ENCODE measurements at places on chromosomes 7 and 10.

- no peak for DNase-seq
These were observed 17.7 kb downstream of the GATA3 start for GRCh38 chr10:8072211-8072610.

DNA sequence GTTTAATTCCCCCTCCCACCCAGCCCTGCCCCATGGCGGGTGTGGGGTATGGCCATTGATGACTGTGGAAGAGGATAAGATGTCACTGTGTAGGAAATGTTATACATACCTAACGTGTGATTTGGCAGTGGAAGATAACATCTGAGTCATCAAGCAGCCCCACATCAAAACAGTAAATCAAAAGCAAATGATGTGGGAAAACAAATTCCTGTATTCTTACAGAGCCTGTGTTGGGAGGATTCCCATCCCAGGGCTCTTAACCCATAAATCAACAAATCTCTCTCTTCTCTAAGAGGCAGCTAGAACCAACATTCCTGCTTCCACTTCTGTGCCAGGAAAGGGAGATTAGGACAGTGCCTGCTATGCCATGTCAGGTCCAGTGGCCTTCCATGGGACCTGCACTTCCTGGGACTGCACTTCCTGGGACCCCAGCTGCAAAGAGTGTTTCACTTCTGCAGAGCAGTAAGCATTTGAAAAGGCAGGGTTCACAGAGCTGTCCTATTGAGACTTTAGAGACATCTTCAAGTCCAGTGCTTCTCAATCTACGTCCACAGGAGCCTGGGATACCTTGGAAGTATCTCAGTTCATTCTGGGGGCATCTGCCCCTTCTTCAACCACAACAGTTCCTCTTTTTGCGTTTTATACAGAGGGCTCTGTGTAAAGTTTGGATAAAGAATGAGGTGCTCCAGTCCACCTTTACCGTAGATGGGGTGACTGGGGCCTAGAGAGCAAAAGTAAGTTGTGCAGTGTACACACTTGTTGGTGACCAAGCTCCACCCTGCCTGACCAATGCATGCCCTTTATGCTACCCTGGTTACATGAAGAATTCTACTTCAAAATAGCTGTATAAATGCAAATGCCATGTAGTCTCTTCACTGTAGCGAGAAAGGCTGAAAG, 45.7 kb downstream of the ATXN7L1 start:
- no peak for DNase-seq

DNA sequence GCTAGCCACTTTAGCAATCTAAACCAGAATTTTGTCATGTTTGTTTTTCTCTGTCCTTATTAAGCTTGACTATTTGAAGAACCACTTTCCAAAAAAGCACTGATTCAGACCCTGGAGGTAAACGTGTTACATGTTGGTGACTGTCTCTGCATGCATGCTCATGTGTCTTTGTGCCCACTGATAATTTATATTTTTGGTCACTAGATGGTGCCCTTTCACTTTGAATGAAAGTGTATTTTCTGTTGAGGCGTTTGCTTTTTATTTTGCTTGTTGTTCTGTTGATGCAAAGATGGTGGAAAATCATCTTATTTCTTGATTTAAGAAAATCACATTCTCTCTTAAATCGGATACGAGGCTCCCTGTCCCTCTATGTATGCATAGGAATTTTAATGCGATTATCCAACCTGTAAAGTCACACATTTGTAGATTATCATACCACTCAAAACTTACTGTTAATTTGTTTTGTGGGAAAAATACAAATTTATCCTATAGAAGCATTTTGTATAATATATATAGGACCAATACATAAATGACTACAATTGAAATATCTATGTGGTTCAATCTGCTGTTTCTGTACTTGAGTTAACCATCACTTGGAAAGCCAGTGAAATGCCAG, 269.3 kb downstream of the BICC1 start:
- no peak for DNase-seq

DNA sequence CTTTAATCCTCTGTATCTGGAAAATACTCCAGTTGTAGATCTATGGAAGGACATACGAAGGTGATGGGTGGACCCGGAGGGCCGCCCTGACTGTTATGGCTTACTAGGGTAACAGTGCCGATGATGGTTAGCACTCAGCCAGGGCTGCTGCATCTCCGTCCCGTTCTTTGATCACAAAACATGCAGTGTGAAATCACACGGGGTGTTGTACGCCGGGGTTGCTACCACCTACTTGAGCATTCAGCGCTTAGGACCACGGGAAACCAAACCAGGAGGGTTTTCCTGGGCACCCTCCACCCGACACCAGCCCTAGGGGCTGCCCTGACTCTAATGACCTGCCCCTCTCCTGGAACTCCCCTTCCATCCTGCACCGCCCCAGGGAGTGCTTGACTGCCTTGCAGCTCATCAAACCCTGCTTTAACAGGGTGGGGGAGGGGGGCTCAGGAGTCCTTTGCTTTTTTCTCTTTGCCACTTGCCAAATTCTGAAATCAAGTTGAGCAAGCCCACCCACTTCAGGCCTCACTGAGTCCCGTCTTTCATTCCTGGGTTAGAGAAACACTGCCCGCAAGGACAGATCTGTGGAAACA, 20.4 kb downstream of the ZNF775 start:
- no peak for DNase-seq

- no peak for DNase-seq
These were observed 84.5 kb downstream of the SND1 start for GRCh38 chr7:127736511-127736910.

- no peak for DNase-seq
These were observed 4.2 kb downstream of the PHTF2 start for GRCh38 chr7:77802557-77803405.

DNA sequence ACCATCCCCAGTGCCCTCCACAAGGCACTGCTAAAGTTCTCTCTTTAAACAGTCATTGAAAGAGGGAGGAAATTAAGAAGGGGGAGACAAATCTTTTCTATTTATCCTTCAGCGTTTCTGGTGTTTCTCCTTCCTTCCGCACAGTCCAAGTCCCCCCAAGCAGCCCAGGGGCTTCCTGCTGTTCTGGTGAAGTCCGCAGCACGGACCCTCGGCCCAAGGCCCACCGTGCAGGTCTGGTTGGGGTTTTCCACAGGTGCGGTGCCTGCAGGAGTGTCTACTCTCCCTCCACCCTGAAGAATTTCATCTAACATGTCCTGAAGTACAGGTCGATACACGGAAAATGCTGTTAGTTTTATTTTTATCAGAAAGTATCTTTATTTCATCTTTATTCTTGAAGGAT, 34.1 kb upstream of the KNDC1 start:
- DNase-seq: no peak

GRCh38 chr10:22705527-22705926, 8.9 kb downstream of the PIP4K2A start:
- DNase-seq: no peak

- no peak for DNase-seq
These were observed 92.7 kb downstream of the PIP4K2A start for GRCh38 chr10:22621726-22622125.

GRCh38 chr10:98420786-98421185, 5.8 kb upstream of the PYROXD2 start:
- no peak for DNase-seq

- no peak for DNase-seq
These were observed 716 bp downstream of the OGA start for GRCh38 chr10:101817337-101818118.

- DNase-seq: no peak
These were observed 57.3 kb upstream of the OGDHL start for GRCh38 chr10:49819234-49819958.

DNA sequence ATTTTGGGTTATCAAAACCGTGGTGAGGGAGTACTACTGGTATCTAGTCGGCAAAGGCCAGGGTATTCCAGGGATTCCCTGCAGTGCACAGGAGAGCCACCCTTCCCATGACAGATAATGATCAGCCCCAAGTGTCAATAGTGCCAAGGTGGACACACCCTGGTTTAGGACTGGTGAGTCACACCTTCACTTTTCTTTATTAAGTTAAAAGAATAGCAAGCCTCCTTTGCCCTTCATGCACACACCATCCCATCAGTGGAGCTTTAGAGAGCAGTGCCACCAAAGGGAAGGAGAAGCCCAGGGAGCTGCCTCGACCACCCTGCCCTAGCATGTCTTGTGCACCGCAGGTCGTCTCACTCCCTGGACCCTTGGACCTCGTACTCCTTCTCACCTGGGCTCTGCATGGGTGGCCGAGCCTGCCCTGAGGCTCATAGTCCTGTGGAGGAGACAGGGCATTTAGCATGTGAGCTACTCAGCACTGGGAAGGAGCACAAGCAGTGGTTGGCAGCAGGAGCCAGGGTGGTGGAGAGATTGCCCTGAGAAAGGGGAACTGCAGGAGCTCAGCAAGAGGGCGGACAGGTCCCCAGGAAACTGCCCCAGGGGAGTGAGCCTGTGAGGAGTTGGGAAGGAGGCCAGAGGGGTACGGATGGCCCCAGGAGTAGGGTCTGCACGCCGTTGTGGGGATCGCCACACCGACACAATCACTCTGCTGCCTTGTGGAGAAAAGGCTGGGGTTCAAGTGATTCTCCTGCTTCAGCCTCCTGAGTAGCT, 17.4 kb downstream of the UBE2D4 start:
- no peak for DNase-seq

DNA sequence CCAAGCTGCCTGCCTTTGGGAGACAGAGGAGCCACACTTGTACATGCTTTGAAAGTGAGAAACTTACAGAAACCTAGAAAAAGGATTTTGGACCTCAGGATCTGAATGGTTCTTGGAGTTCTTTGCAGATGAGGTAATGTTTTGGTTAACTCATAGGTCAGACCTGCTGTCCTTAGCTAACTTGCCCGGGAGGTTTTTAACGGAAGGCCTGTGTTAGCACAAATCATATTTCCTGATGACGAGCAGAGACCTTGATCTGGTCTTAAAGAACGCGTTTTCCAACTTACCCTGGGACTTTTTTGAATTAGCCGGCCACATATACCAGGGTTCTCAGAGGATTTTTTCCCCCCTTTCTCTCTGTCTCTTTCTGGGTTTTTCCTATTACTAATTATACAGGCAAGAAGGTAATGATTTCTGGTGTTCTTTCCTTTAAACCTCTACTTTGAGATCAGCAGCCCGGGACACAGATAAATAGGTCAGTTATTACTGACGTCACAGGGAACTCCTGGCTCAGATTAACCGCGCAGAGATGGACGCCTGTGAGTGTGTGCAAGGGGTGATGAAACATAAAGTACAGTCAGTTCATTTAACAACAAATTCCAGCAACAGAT, 101.7 kb upstream of the KLF6 start:
- DNase-seq: no peak

GRCh38 chr7:147756300-147756699, 834.3 kb upstream of the C7orf33 start:
- DNase-seq: no peak

DNA sequence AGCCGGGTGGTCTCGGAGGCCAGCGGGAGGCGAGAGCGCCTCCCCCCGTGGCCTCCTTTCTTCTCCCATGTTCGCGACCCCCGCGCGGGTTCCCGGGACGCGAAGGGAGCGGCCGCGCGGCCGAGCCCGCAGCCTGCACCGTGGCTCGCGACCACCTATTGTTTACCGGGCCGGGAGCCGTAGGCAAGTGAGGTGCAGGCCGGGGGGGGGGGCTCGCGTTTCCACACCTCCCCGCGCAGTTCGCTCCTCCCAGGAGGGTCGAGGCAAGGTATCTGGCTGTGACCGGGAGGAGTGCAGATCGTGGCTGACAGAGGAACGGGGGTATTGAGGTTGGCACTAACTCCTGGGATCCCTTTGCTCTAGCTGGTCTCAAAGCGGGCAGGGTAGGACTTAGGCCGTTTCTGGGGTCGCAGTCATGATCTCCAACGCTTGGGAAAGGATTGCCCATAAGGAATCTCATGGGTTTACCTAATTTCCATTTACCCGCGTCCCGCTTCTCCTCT, 734 bp downstream of the PTPN12 start:
- DNase-seq: peak; percentile 39

GRCh38 chr7:46791188-46791587, 790.7 kb downstream of the TNS3 start:
- DNase-seq: no peak

DNA sequence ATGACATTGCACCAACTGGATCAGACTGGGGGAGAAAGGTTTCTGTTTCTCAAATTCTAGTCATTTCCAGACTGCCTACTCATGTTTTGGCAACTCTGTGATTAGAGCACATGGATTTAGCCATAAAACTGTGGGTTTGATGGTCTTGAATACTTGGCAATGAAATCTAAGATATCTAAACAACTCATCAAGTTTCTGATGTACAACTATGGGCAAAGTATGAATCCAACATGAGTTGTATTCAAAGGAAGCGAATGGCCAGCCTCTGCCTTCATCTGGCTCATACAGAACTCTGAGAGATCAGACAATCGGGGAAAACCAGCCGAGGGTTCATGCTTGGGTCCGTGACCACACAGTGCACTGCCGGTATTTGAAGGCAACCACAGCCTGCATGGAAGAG, 144.3 kb downstream of the ADAM12 start:
- DNase-seq: no peak

- no peak for DNase-seq
These were observed 1.6 kb downstream of the TCF7L2 start for GRCh38 chr10:112951359-112952281.

GRCh38 chr7:133478591-133479135, 225.8 kb downstream of the EXOC4 start:
- DNase-seq: no peak

DNA sequence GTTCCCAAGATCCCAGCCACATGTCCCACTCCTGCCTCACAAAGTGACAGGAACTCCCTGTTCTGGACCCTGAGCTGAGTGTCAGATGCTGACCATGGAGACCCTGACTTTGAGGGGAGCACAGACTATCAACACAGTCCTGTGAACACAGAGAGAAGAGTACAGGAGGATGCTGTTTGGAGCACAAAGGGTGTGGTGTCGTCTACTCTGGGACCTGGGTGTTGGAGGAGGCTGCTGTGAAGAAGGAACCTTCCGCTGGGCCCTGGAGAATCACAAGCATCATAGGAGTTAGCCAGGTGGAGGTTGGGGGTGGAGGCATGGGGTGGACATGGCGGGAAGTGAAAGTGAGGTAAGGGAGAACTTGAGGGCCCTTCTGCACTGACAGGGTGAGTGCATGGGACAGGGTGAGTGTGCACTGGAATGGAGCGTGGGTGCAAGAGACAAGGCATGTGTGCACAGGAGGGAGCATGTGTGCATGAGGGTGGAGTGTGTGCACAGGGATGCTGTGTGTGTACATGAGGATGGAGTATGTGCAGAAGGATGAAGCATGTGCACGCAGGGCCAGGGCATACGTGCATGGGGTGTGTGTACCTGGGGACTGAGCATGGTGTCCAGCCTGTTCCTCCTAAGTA, 70.7 kb upstream of the ANTXRL start:
- DNase-seq: no peak

DNA sequence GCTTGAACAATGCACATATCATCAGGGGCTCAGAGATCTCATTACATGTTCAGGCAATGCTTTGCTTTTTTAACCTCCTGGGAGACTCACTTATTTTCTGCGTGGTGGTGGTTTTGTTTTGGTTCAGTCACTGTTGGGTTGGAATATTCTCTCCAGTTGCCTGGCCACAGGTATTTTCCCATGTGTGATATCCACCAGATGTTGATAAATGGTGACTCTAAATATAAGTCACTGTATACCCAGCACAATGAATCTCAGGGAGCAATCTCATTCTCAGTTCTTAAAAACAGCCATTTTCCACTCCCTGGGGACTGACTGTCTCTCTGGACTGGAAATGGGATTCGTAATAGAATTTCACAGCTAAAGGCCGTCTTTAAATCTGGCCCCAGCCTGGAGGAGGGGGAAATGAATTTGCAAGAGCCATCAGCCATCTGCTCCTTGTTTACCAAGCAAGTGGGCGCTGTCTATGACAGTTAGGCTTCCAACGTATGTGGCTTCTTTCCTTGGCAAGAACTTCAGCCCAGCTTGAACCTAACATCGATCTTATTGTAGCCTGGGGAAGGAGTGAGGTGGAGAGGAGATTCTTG, 1106.2 kb downstream of the NRG3 start:
- DNase-seq: no peak

- DNase-seq: no peak
These were observed 29.7 kb downstream of the ZFAND2A start for GRCh38 chr7:1130021-1130990.

Data from GM12892 (cell line).